ENCODE measurements at places on chromosomes 16 and 17.

DNA sequence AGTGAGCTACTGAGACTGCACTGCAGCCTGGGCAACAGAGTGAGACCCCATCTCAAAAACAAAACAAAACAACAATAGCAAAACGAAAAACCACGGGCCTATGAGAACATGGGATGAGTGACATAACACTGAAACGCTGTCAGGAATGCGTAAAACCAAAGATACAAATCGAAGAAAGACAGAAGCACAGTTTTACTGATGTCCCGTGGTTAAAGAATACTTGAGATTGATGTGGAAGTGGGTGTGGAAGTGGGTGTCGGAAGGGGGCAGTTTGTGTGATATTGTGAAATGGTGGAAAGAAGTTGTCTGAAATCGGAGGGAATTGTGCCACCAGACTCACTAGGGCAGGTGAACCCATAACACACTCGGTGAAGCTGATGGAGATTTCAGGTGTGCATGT is 9.5 kb downstream of the ST6GALNAC2 start:
- DNase-seq: no peak

- DNase-seq: no peak
These were observed 148.9 kb downstream of the XYLT1 start for GRCh38 chr16:17321824-17322223.

DNA sequence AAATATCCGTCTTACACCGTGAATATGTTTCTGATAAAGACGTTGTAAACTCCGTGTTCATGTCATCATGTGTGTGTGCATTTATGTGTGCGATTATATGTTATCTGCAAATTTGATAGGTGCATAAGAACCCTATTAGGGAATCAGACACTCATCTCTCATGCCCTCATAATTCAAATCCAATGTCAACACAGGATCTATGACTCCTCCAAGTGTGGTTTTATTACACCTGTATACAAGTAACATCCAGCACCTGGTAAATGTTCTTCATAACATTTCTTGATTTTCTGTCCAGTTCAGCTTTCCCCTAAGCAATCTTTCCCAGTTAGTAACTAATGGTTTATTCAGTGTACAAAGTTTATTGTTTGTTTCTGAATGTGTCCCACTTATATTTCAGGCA is 681.9 kb downstream of the CDH11 start:
- DNase-seq: no peak

GRCh38 chr17:39699818-39700147 is at the start of gene ERBB2:
Gene ERBB2, plus strand, starts transcription at chr17:39700064. Its CDS starts 175 bp downstream, at chr17:39700239.
- no peak for DNase-seq

GRCh38 chr16:47644661-47645060 is 183.5 kb downstream of the PHKB start:
- DNase-seq: no peak

DNA sequence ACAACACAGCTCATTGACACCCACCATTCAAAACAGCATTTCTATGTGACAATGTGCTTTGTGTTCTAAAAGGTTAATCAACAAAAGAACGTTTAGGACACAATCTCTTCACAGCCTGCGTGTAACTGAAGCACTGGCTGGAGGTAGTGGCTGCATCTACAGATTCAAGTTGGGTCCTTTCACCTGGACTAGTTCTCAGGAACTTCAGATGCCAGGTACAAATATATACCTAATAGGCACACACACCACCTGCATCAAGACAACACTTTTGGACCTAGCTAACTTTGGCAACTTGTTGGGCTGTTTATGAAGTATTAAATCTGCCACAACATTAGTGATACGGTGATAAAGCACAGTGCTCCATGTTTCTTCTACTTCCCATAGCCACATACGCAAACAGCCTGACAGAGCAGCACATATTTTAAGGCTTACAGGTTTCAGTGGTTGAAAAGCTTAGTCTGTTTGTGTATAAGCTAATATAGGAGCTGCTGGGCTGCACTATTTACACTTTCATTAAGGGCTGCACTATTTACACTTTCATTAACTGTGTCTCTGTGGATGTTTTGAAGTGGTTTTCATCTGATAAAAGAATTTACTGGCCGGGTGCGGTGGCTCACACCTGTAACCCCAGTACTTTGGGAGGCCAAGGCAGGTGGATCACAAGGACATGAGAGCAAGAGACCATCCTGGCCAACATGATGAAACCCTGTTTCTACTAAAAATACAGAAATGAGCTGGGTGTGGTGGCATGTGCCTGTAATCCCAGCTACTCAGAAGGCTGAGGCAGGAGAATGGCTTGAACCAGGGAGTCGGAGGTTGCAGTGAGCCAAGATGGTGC is 132.6 kb downstream of the PARN start:
- DNase-seq: no peak

DNA sequence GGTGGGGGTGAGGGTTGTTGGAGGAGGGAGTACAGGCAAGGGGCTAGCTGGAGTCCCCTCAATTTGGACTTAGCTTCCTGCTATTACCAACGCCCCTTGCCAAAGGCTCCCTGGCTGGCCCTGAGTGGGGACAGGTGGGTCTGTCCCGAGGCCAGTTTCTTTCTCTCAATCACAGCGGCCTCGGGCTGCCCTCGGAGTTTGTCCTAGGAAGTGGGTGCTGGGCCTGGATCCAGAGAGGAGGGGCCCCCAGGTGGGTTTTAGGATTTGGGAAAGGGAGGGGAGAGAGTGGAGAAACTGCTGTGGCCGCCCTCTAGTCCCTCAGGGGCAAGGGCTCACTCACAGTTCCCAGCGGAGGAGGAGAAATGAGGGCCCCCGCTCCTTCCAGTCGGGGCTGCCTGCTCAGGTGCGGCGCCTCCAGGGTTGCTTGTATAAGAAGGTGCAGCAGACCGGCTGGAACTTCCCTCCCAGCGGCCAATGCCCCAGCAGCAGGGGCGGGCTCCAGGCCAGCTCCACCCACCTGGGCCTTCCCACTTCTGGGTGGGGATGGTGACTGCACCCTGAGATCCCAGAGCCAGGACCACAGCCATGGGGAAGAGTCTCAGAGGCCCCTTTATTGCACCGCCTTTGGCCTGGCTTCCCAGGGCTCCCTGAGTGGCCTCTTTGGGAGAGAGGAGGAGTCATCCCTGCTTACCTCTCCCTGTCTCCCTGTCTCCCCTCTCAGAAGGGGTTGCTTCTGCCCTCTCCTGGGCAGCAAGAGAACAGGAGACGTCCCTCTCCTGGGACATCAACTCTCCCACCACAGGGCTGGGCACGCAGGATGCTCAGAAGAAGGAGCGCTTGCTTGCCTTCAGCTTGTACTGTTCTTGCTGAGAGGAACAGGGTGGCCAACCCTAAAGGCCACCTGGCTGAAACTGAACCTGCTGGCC is 112.0 kb upstream of the SMURF2 start:
- DNase-seq: peak; percentile 67

DNA sequence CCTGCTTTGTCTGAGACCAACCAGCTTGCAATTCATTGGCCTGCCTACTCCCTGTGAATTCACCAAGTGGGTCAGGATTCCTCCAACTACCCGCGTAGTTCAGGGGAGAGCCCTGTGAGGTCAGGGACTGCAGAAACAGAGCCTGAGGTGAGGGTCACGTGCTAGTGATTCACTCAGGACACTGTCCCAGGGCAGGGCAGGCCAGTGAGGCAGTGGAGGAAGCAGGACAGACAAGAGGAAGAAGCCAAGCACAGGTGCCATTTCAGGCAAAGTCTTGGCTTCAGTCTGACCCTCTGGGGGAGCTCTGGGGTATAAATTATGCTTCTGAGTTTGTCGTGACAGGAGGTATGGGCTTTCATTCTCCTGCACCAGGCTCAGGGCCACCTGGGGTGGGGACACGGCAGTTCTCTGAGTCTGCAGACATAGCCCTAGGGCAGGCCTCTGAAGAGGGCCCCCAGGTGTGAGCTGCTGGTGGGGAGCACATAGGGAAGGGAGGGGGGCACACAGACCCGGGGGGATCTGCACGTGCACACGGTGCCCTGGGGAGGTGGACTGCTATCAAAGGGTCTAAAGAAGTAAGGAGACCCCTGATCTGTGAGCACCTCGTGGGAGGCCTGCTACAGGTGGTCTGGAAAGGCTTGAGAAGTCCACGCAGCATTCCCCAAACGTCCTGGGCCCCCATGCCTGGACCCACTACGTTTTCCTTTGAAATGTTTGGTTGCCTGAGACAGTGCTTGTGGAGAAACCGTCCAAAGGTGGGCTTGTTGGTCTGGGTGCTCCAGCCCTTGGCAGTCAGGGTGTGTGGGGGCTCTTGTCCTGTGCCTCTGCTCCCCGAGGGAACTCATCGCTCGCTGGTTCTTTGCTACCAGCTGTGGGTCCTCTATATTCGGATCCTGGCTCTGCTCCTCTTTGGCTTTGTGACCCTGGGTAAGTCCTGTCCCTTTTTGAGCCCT is 46.4 kb downstream of the NKD1 start:
- no peak for DNase-seq

DNA sequence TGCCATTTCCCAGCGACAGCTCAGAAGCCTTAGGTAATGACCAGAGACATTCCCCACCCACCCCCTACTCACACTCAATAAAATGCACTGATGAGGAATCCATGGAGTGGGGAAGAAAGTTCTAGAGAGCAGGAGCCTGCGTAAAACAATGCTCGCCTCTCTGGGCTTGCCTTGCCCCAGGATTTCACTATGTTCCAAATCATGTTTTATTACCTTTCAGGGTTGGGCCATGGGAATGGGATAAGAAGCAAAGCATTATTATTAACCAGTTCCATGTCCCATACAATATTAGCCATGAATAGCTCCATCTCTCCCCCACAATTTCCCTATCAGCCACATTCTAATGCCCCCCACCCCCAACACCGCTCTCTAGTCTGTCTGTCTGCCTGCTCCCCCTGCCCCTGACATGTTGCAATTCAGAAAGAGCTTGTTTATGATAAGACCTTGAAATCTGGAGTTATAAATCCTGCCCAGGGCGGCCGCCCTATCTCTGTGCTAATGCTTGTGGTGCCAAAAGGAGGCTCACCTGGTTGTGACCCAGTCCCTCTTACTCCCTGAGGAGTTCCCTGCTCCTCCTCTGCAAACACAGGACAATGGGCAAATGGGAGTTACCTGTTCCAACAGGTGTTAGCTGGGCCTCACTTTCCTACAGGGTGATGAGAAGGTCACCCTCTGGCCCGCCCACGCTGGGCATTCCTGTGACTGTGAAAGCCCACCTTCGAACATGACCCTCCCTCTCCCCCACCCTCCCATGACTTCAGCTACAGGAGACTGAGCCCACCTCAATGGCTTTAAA is 28.0 kb upstream of the DDX52 start:
- DNase-seq: peak; percentile 87

Measured in NCI-H187 (cell line).